Stimulated activated CD4-positive, alpha-beta T cell treated with anti-CD3 and anti-CD28 coated beads, Interleukin-2, amount 100 ng/mL, for 24 hours (primary cell): ENCODE measurements at places on chromosomes 7 and 10.

- DNase-seq: no peak
Observed at GRCh38 chr10:34999532-34999931, 90.6 kb downstream of the CUL2 start.

- no peak for DNase-seq
Observed at GRCh38 chr7:70589590-70589989, 542.4 kb upstream of the GALNT17 start.

- no peak for DNase-seq
Observed at GRCh38 chr10:100245484-100246220, 16.3 kb upstream of the CHUK start.

- DNase-seq: no peak
Observed at GRCh38 chr7:33814400-33814799, 90.9 kb upstream of the BMPER start.

DNA sequence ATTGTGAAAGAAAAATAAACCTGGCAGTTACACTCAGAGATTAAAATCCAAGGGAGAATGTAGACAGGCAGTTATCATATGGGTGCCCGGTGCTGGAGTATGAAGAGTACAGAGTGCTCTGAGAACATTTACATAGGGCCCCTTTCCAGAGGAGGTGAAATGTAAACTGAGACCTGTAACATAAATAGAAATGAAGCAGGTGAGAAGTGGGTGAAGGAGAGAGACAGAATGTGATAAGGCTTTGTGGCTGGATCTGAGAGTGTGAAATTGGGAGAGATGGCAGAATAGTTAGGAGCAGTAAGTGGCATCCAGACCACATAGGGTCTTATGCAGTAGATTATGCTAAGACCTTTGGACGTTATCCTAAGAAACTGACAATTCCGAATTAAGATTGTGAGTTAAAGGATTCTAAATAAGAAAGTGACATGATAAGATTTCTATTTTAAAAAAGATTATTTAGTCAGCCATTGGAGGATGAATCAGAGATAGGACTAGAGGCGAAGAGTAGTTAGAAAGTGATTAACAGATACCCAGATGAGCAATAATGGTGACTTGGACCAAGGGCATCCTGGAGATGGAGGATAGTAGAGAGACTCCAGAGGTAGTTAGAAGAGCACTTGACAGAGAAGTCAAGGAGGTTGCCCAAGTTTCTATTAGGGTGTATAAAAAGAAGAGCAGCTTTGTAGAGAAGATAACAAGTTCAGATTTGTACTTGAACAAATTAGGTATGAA is 36.7 kb downstream of the DNAH11 start:
- no peak for DNase-seq

DNA sequence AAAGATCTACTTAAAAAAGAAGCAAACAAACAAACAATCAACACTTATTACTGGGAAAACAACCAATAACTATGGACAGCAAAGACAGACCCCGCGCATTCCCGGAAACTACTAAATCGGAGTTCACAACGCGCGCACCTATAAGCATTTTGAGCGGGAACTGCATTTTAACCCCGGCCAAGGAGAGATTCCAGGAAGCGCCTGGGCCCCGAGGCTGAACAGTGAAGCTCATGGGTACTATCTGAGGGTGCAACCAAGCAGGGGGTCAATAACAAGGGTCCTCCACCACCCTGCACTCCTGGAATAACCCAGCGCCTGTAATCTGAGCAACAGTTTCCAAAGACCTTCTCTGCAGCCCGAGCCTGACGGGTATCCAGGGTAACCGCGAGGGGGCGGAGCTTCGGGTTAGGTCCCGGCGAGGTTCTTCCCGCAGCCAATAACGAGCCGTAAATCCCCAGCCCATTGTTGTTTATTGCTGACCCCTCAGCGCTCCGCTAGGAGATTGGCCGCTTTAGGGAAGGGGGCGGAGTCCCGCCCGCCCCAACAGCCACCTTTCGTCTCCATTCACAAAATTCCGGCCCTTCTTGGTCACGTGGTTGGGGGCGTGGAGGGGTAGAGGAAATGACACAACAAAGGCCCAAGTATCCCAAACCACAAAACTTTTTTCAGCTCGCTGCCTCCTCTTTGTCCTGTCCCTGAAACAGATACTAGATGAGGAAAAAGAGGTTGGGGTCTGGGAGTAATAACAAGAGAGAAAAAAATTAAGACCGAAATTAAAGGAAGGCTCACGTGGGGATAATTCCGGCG is 1.7 kb upstream of the ETV1 start:
- peak; percentile 71 for DNase-seq

DNA sequence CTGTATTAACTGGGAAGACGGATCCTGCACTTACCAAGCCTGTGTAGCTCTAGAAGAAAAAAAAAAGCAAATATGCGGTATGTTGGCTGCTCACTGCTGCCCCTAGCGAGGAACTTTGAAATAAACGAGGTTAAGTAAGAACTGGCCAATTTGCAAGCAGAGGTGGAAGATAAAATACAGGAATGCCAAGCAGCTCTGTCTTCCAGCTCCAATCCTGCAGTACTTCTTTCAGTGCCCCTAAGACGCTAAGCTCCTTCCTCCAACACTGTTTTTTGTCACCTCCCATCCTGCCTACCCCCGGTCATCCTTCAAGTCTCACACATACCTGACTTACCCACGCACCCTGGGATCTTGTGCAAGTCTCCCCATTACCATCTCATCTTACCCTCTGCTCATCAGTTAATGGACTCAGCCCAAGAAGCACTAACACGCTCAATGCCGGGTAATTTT is 809 bp downstream of the C10orf143 start:
- DNase-seq: peak; percentile 67

DNA sequence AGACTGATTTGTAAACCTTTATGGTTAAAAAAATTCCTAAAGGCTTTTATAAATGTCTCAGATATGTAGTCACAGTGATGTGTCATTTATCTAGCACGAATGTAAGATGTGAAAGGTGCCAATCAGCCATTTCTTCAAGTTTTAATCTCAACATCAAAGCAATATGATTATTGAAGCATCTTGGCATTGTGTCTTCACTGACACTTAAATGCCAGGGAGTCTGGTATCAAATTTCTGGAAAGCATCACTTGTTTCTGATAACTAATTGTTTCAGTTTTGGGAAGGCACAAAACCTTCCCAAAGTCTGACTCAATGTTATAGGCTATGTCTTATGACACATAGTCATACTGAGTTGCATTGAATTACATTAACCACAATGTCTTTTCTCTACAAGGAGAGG is 492.0 kb upstream of the CNTNAP2 start:
- no peak for DNase-seq

DNA sequence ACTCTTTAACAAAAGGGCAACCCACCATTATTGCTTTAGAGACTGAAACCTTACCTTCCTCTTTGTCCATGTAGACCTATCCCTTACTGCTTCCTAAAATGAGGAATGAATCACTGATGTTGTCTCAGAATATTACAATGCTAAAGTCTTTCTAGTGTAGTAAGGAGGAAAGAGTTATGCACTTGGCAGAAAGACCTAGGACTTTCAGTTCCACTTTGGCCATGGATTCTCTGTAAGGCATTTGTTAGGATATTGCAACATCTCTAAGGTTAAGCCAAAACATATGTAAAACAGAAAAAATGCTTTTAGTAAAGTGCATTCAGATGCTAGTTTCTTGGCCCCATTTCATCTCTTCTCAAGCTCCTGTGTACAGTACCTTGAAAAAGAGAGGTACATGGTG is 230.9 kb downstream of the PARD3 start:
- no peak for DNase-seq

GRCh38 chr10:102313221-102313896 is 68.0 kb downstream of the GBF1 start:
- DNase-seq: no peak

- DNase-seq: no peak
Observed at GRCh38 chr7:46071601-46072000, 150.5 kb upstream of the IGFBP3 start.

DNA sequence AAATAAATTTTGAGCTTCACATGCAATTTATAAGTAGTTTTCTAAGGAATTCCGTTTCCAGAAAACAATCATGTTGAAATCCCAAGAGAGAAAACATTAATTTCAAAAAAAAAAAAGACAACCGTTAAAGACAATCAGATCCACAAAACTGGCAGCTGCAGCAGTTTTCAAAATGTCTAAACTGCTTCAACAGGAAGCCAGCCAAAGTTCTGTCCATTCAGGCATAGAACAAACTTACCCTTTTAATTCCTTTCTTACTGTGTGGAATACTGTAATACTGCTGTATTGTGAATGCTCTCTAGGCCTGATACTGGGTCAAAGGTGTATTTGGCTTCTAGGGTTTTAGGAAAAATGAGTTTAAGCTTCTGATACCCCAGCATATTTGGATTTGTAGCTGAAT is 31.6 kb downstream of the HOXA1 start:
- DNase-seq: no peak

- DNase-seq: no peak
Observed at GRCh38 chr7:7263297-7264230, 81.2 kb downstream of the C1GALT1 start.

DNA sequence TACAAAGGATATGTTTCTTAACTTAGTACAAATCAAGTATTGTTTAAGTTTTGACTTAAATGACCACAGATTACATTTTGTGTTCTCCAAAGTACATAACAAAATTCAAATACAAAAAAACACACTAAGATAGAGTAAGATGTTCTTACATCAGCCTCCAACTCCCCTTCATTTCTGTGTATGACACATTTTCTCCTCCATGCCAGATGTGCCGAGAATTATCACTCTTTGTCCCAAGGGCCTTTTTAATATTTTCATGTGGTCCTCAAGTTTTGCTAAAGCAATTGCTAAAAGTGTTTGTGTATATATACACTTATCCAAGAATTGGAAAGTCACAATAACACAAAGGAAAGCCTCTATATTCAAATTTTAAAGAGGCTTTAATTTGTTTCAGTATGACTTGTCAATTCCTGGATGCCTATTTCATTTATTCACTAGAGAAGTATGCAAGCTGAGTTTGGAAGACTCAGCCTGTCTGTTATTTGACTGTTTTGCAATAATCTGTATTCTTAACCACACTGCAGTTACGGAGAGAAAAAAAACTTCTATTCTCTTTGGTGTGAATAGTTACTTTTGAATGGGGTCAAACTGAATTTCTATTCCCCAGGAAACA is 586.4 kb upstream of the SEMA3D start:
- DNase-seq: no peak

DNA sequence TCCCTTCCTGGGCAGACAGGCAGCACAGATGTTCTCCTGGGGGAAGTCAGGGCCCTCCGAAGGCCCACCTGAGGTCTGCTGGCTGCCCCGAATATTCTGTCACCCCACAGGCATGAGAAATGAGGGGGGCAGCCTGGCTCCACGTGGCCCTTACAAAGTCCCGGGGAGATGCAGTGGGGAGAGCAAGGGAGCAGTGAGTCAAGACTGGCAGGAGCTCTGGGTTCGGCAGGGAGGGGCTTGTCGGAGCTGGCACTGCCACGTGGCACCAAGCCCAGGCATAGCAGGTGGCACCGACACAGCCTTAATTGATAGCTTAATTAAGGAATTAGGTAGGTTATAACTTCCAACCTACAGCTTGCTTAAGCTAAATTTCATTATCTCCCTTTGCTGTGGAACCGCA is 163.9 kb downstream of the USP6NL start:
- DNase-seq: no peak

DNA sequence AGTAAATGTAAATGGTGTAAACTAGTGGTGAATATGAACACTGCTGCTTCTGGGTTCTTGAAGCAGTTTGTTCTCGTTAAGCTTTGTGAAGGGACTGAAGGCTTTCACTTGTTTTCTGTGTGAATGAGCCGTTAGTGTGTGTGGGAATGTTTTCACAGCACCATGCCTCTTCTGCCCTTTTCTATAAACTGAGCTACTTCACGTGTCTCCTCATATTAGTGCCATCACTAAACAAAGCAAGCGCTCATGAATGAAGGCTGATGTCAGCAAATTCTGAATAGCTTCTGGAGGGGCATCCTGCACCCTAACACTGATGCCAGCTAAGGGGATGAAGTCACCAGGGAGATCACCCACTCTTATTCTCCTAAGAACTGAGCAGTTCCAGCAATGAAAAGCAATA is 205.6 kb upstream of the ETV1 start:
- DNase-seq: no peak

DNA sequence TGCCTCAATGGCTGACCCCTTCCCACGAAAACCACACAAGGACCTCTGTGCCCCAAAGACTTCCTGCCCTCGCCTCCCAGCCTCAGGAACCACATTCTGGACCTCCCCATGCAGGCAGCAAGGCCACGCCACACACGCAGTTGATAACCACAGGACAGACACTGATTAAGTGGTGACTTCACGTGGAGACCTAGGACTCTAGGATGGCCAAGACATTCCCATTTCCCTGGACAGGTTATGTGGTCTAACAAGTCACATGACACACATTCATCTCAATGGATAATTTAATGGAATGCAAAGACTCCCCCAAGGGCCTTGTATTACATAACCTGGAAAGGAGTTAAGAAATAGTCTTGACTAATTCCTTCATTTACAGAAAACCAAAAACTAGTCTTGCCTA is 110.2 kb downstream of the LARP4B start:
- no peak for DNase-seq

DNA sequence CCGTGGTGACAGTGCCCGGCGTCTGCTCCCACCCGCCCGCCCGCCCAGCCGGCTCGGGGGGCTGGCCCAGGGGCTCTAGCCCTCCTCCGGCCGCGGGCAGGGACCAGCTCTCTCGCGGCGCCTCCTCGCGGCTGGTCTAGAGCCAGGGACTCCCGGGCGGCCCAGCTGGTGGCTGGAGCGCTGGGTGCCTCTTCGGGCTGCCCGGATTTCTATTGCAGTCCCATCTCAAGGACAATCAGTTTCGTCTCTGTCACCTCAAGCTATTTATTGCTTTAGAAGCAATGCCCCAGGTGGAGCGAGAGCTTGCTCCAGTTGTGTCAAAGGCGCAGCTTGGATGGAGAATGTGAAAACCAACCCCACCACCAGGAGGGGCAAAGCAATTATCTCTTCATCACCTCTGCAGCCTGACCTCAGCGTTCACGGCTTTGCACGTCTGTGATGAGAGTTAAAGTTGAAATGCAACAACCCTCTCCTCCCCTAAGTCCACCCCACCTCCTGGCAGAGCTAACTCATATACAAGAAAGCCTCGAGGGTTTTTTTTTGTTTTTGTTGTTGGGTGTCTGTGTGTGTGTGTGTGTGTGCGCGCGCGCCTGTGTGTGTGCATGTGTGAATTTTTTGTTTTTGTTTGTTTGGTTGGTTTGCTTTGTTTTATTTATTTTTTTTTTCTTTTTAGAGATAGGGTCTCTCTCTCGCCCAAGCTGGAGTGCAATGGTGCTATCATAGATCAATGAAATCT is at the start of gene ITGA8:
Gene ITGA8 (minus strand): TSS at position 24 of the 736 bp plus-strand sequence. CDS start 151 bp downstream, outside the sequence.
- no peak for DNase-seq

- no peak for DNase-seq
Observed at GRCh38 chr10:63767138-63767801, 246.1 kb downstream of the REEP3 start.
